DMS79 treated with DMSO at 0.1 percent for 48 hours (cell line): ENCODE measurements at places on chromosomes 2 and 18.

DNA sequence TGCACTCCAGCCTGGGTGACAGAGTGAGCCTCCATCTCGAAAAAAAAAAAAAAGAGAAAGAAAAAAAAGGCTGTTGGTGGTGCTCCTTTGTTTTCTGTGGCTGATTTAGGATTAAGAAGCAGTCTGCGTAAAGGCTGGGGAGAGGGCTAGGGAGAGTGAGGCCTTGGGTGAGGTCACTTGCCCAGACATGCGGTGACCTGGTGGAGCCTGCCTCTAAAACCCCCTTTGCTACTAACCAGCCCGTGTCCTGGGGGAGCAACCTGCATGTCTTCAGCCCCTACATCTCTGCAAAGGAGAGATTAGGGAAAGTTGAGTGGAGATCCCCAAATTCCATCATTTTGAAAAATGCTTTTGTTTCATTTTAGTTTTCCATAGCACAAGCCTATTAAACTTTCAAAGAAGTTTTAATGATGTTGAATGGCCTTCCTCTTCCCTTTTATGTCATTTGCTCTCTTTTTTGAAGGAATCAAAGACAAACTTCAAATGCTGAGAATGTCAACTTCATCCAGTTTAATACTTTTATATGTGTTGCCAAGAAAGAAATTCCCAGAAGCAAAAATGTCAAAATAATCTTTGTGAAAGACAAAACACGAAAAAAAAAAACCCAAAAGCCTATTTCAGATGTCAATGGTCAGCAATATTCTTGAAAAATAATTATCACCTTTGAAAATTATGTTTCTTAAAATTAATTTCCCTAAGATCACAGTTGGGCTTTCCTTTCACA is 38.9 kb upstream of the RALBP1 start:
- no peak for DNase-seq

GRCh38 chr2:199457147-199458008 is at the start of gene SATB2:
Gene SATB2, minus strand, starts transcription at chr2:199457939. Its CDS starts 1,902 bp downstream, at chr2:199456037.
- no peak for DNase-seq

- DNase-seq = no peak
Measured at GRCh38 chr18:55287935-55288868, 299.8 kb downstream of the TCF4 start.

DNA sequence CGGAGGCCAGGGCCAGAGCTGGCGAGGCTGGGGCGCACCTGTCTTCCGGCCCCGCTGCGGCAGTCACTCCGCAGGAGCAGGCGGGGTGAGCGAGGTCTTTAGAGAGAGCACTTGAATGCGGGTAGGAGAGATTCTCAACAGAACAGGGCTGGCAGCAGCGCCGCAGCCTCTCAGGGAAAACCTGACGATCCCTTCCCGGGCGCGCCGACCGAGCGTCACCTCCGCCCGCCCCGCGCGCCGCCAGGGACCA is 526 bp downstream of the PRKRA start:
- DNase-seq = peak; percentile 80

DNA sequence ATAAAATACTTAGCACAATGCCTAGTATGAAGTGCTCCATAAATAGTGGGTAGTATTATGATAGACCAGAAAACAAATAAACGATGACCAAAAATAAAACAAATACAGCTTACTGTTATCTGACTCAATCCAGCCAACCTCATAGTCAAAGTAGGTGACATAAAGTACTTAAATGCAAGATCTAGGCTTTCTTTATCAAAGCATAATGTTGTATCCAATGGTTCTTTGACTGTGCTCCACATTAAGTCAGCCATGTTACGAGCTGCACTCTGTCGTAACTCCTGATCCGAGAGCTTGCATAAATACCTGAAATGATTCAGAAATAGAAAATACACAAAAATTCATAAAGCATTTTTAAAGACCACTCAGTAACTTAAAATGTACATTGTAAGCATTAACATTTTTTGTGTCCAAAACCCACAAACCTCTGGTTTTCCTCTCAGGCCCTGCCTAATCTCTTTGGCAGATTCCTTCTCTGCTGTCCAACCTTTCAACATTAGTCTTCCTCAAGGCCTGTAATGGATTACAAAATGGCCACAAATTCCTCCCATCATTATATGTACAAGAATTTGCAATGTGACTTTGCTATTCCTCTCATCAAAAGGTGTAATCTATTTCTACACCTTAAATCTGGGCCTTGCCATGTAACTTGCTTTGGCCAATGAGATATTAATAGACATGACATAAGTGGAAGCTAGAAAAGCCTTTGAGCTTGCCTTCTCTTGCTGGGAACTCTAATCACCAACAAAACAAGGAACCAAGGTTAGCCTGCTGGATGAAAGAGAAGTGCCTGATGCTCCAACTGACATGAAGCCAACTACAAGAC is 90.6 kb downstream of the USP34 start:
- no peak for DNase-seq

- no peak for DNase-seq
Measured at GRCh38 chr2:223621901-223622300, 19.7 kb upstream of the SCG2 start.

GRCh38 chr18:76484749-76485387 is 10.2 kb downstream of the ZNF516 start:
- no peak for DNase-seq

DNA sequence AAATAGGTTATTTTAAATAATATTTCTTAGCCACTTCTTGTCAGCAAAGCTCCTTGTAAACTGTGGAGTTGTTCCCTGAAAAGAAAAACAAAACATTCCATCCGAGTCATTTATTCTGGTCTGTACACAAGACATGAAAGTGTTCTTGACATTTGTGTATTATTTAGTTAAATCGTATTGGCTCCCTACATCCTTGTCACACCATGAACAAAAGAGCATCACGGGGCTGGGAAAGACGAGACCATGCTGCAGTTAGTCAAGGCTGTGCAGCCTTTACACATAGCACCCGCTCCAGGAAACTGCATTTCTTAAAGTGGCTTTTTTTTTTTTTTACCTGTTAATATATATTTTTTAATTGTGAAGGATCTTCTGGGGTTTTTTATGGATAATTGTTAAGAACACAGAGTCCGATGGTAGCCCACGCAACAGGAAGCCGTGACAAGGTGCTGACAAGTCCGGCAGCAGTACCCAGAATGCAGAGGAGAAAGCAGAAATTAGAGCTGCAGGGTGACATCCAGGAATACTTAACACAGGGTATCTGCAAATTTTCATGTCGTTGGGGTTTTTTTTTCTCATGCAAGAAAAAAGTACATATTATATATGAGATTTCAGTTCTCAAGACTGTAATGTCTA is 588.4 kb downstream of the ARHGAP15 start:
- DNase-seq = no peak

DNA sequence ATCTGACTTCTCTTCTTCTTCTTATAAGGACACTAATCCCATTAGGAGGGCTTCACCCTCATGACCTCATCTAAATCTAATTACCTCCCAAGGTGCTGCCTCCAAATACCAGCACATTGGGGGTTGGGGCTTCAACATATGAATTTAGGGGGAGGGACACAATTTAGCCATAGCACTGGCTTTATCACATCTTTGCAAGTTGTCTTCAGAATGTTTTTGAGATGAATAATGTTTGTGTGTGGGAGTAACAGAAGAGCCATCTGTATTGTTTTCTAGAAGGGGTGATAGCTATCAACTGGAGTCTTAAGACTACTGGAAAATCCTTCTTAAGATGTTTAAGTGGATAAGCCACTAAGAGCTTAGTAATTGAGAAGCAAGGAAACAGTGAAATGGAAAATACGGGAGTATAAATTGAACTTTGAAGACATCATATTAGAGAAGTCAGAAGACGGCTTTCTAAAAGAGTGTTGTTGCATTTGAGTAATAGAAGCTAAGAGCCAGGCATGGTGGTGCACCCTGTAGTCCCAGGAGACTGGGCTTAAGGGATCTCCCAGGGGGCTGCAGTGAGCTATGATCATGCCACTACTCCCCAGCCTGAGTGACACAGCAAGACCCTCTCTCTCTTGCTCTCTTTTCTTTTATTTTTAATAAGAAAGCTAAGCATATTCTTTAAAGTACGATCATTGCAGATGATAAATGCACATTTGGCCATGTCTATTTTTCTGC is 32.6 kb upstream of the B3GNT2 start:
- no peak for DNase-seq

DNA sequence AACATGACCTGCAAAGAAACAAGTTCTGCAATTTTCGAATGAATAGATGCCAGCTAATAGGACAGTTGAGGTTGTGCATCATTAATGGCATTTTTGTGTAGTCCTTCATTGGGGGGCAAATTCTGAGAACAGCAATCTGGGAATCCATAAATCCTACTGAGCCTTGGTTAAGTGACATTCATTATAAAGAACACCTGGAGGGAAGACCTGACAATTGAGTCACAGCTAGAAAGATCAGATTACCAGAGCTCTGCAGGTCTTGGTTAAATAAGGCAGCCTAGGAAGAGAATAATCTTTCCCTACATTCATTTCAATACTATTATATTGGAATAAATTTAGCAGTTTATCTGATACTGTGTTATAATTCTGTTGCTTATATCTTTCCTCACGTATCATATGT is 14.3 kb downstream of the KCNH7 start:
- peak; percentile 61 for DNase-seq

DNA sequence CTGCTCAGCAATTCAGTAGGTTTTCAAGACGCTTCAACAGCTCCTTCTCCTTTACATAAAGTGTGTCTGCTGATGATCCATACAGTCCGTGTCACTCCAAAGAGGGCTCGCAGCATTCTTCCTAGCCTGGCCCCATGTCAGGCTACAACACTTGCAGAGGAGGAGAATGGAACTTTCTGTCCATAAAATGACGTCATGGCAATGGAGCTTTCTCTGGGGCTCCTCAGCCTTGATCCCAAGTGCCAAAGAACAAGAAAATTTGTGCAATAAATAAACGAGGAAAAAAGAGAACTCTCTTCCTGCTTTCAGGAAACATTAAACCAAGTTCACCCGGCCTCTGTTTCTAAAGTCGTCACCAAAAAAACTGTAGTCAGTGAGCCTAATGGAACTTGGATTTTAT is 199.5 kb upstream of the MEIS1 start:
- no peak for DNase-seq

DNA sequence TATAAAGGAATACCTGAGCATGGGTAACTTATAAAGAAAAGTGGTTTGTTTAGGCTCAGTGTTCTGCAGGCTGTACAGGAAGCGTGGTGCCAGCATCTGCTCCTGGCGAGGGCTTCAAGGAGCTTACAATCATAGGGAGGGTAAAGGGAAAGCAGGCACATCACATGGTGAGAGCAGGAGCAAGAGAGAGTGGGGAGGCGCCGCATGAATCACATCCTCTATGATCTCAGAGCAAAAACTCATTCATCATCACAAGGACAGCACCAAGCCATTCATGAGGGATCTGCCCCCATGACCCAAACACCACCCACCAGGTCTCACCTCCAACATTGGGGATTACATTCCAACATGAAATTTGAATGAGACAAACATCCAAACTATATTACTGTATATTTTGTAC is 32.5 kb downstream of the R3HDM1 start:
- DNase-seq = no peak

- no peak for DNase-seq
Measured at GRCh38 chr2:207459990-207460757, 69.6 kb upstream of the CREB1 start.

- DNase-seq = peak; percentile 90
Measured at GRCh38 chr2:45675263-45675812, 23.9 kb downstream of the PRKCE start.
